ENCODE measurements at places on chromosomes 7 and 10. TPM values are rescaled to one million over a fixed set of nuclear protein-coding genes. Genes with fewer than 3 reads are reported as not detected.

DNA sequence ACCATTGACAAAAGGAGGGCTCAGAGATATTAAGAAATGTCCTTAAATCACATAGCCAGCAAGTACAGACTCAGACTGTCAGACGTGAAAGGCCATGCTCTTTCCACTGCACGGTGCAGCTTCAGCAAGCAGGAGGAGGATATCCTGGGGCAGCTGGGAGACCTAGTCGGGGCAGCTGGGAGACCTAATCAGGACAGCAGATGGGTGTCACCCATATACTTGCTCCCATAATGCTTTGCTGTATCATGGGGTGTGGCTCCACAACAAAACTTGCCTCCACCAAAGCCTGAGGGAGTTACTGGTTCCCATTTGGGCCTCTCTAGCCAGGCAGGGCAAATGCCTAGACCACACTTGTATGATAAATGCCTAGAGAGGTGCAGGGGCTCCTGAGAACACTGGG is 55.4 kb downstream of the GRID1 start:
- no peak for DNase-seq

The NFKB2 gene
- 35.5 TPM for total RNA-seq

GRCh38 chr10:80196270-80196949 is 8.9 kb downstream of the ANXA11 start:
- peak; percentile 28 for DNase-seq

- DNase-seq: no peak
Observed at GRCh38 chr7:22546769-22547168, 46.8 kb upstream of the STEAP1B start.

GRCh38 chr7:21767300-21767900 is 178.3 kb downstream of the CDCA7L start:
- peak; percentile 54 for DNase-seq

- DNase-seq: no peak
Observed at GRCh38 chr7:64873155-64873500, 29.9 kb upstream of the ZNF273 start.

The PSD gene
- total RNA-seq: 0.24 TPM

The ADAM12 gene
- 0.07 TPM for total RNA-seq

GRCh38 chr10:24806262-24806661 is 82.6 kb upstream of the ARHGAP21 start:
- DNase-seq: no peak

DNA sequence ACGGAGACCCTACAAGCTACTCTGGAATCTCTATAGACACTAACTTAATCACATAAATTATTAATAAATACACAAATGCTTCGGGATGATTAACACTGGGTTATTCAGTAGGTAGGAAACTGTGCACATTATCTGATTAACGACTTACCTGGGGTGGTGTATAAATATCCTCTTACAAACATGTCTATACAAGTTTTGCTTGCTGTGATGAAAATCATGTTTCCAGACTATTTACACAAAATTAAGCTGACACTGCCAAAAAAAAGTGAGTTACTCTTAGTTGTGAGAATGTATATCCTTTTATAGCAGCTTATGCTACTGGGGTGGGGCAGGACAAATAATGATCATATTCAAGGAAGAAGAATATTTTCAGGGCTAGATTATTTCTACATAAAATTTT is 314.6 kb downstream of the C7orf25 start:
- DNase-seq: peak; percentile 70

DNA sequence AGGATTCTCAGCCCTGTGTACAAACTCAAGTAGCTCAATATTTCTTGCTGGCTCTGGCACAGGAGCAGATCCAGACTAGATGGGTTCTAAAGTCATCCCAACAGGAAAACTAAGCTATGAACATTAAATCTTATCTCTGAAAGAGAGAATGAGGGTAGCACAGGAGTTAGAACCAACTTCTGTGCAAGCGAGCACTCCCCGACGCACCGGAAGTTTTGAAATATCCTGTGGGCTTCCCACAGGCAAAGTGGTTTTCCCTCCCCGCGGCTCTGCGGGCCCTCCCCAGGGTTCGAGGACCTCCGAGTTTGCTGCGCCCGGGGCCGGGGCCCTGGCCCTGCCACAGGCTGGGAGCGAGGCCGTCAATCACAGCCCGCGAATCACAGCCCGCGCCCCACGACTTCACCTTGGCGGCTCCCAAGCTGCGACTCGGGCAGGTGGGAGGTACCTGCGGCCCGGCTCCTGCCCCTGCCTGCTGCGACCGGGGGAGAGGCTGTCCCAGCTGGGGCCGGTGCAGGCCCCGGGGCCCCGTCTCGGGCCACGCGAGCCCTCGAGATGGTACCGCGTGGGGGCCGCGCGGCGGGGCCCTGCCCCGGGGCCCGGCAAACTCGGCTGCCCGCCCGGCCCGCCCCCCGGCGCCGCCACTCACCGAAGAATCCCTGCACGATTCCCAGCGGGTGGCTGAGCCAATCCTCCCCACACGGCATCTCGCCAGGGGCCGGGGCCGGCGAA is 598 bp downstream of the MCMBP start:
- no peak for DNase-seq

The VSIR gene
- total RNA-seq: 4.0 TPM

DNA sequence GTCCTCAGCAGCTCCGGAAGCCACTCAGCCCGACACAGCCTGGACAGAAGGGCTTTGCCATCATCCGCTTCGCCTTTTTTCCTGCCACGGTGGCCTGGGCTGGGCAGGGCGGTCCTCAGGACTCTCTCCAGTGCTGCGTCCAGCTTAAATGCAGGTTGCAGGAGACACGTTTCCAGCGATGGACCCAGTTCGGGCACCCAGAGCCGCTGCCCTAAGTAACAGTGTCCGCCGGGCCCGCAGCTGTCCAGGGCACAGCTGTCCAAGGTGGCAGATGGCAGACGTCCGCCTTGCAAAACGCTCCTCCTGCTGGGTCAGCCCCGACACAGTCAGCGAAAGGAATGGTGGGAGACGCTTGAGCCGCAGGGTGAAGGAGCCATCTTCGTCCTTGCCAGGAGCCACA is 37.0 kb upstream of the FOXL3 start:
- no peak for DNase-seq

DNA sequence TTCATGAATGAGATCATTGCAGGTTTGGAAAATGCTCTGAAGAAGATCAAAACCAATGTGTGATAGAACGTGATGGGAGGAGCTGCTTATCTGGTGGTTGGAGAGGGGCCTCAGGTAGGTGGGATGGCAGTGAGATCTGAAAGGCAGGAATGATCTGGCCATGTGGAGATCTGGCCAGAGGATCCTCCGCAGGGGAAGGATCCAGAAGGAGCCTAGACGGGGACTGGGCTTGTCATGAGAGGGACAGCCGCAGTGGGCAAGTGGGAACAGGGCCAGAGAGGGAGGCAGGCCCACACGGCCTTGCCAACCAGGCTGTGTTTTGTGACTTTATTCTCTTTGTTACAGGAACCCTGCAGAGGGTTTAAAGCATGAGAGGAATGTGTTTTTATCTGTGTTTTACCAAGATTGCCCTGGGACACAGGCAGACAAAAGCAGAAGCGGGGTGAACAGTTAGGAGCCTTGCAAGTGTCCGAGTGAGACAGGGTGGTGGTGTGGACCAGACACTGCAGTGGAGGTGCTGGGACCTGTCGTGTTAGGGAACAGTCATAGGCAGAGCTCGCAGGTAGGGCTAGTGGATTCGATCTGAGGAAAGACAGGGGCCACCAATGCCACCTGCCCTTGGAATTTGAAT is 66.6 kb downstream of the TLL2 start:
- DNase-seq: no peak

DNA sequence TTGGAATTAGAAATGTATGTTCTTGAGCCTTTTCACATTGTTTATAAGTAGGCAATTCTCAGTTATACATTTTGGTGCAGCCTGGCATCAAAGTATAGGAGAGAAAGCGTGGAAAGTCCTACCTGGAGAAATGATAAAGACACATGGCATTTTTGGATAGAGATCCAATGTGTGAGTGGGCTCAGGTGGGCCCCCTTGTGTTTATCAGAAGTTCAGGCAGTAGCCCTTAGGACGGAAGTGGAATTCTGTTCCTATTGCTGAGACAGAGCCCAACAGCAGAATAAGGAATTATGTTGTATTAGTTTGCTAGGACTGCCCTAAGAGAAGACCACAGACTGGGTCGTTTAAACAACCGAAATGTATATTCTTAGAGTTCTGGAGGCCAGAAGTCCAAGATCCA is 85.2 kb upstream of the AMPH start:
- DNase-seq: no peak

DNA sequence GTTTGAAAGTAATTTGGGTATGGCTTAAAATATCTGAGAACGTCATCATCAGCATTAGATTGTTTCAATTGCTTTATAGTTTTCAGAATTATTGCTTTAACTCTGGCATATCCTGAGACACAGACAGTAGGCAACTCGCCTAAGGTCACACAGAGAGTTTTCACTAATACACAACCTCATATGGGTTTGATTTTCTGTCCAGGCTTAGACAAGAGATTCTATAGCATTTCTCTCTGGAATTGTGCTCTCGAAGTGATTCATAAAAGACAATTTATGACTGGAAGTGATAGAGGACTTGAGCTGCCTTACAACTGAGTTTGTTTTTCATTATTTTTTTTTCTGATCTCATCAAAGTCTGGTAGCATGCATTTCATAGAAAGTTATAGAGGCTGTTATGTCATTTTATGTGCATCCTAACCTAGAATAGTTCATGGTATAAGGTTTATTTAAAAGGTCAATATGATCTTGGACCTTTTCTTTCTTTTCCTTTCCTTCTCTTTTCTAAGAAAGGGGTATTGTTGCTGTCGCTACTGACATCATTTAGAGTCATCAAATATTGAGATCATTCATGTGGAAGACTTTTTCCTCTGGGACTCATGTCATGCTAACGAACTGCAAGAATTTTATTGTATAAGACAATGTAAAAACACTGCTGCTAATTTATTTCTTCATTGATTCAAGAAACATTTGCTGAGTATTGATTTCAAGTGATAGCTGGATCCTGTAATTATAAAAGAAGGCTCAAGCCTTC is 278.2 kb downstream of the PLXDC2 start:
- DNase-seq: no peak

The CFAP70 gene
- 0.28 TPM for total RNA-seq

GRCh38 chr7:37329940-37330339 is 118.7 kb downstream of the ELMO1 start:
- no peak for DNase-seq

- no peak for DNase-seq
Observed at GRCh38 chr10:17891435-17891834, 60.3 kb upstream of the SLC39A12 start.

The DNAJC30 gene
- 4.1 TPM for total RNA-seq

DNA sequence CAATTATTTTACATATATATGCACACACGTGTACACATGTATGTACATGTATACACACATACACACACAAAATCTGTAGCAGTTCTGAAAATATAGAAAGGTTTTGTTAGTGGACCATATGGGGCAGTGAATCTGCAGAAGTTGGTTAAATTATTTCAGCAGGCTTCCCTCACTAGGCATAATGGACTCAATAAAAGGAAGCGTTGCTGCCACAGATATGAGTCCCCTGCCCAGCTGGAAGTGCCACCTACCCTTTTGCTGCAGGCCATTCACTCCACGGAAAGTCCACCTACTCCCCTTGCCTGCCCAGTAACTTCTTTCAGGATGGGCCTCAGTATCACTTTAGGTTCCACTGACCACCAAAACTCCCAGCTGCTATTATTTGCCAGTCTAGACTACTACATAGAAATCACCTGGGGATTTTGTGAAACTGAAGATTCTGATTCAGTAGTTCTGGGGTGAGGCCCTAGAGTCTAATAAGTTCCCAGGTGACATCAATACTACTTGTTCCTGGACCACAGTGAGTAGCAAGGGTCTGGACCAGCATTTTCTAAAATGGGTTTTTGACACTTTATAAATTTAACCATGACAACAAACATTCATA is 29.3 kb upstream of the CROT start:
- DNase-seq: no peak

DNA sequence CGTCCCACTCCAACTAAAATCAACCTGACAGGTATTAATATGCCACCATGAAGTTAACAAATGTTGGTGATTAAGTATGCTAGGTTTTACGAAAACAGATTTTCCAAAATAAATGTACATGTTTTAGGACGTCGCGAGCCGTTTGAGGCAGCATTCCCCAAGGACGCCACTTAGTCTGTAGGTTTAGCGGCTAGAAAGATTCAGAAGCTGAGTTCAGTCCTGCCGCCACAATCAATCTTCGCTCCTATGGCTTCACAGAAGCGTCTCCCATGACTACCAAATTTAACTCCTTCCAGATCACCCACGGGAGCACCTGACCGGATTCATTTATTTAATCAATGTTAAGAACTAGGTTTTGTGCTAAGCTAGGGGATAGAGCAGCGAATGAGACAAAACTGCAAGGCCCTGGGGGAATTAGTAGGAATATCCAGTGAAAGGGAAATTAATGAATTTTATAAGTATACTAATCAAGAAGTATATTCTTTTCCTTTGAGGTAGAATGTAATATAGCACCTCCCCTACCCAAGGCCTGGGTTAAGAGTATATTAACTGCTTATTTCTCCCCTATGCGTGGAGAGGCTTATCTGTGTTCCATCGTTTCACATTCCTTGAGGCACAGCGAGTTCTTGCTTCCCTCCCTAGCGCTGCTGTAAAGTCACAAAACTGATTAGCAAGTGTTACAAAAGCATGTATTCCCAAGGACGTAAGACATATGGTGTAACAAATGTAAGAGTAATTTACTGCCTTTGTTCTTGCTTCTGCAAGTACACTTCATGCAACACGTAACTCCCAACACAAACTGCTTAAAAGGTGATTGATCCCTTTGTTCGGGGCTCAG is 994 bp upstream of the CYP51A1 start:
- DNase-seq: no peak

GRCh38 chr10:132319853-132320653 is 11.9 kb upstream of the LRRC27 start:
- peak; percentile 57 for DNase-seq

DNA sequence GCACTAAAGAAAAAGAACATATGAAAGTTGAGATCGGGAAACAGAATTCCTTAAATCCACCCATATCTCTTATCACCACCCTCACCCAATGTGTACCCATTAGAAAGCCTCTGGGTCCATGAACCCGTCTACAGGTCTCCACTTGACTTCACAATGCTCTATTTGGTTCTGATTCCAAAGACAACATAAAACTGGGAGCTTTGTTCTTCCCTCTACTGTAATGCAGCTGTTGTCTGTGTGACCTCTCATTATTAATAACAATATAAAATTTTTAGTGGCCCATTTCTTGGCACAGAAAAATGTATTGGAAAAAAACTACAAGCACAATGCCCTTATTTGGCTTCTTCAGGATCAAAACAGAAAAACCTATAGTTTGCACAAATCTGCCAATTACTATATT is 30.0 kb downstream of the DOCK4 start:
- DNase-seq: no peak

GRCh38 chr7:2622869-2623697 is 8.7 kb upstream of the TTYH3 start:
- no peak for DNase-seq

GRCh38 chr10:32171204-32171603 is 115.0 kb upstream of the KIF5B start:
- no peak for DNase-seq

Measured in foreskin keratinocyte (primary cell).